GM18507 (cell line): ENCODE measurements at places on chromosomes 3 and 15.

DNA sequence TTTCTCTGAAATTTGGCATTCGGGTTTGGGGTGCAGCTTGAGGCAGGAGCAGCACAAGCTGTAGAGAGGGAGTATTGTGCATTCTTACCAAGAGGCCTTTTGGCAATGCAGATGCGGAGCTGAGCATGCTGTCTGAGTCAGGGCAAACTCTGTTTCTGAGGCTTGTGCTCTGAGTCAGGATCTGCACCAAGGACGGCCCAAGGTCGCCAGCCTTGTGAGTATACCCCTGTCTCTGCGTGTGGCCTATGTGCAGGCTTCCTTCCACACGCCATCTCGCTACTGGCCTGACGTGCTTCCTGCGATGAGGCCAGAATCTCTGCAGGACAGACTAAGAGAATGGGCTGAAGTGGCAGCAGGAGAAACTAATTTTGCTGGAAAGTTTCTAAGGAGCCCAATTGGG is 83.8 kb upstream of the ROPN1 start:
- no peak for DNase-seq

GRCh38 chr3:137020315-137020714 is 62.5 kb downstream of the IL20RB start:
- DNase-seq: no peak

DNA sequence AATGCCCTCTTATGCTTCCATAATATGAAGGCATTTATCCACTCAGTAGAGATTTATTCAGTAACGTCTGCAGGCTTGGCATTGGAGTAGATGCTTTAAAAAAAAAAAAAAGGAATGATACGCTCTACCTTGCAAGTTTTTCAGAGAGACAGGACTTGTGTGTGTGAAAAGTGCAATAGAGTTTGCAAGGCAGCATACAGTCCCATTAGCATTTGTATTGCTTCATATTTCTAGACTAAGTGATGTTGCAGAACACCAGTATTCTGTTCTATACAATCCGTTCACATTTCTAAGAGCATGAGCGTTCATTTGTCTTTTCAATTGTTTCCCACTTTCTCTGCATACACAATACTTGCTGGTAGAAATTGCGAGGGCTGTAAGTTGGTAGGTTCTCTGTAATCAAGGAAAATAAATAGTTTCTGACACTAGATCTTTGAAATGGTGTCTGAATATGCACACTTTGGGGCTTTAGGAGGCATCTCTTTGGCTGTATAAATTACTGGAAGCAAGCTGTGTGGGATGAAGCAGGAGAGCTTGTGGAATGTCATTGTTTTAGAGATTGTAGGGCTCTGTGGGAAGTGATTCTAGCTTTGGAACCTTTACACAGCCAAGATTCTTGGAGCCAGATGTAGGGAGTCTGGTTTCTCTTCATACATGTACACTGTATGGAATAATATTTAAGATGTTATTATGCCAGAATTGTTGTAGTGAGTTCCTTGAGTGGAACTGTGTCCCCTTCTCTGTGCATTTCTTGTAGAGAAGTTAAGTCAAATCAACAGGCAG is 262.7 kb downstream of the FEZF2 start:
- no peak for DNase-seq

DNA sequence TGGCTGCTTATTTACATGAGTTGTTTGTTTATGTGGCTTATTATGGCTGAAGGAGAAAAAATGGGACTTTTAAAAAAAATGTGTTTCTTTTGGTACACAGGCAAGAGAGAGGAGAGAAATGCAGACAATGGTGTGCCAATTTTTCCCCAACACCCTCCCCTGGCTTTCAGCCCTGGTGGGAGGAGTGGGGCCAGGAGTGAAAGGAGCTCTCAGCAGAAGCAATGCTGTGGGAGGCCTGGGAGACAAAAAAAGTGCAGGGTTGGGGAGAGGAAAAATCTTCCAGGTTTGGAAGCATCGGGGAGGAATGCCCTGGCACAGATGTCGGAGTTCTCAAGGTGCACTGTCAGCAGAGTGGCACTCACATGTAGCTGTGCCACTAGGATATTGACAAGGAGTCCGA is 117.7 kb upstream of the FOXB1 start:
- no peak for DNase-seq

GRCh38 chr3:182104881-182105280 is 393.2 kb downstream of the SOX2 start:
- no peak for DNase-seq

DNA sequence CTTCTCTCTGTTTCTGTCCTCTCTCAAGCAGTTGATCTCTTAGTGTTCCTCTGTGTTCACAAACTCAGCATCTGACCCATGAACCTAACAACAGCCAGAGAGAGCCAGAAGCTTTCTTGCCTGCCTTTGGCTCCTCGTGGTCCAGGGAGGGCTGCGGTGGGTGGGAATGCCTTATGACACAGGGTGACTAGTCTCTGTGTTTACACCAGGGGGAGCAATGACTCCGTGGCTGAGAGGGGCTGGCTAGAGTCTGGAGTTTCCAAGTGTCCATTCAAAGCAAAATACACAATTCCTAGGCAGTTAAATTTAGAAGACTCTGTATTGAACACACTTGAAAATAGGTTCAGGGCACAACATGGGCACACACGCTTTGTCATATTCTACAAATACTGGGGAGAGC is 370.0 kb upstream of the FRG2C start:
- DNase-seq: no peak

DNA sequence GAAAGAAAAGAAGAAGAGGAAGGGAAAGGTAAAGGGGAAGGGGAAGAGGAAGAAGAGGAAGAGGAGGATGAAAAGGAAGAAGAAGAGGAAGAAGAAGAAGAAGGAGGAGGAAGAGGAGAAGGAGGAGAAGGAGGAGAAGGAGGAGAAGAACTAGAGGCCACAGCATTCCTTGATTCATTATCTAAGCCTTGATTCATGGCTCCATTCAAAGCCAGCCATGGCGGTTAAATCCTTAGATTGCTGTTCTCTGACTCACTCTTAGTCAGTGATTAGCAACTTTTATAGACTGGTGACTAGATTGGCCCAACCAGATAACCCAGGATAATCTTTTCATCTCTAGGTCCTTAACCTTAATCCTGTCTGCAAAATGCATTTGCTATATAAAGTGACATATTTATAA is 47.6 kb downstream of the OSTN start:
- DNase-seq: no peak

- DNase-seq: no peak
Measured at GRCh38 chr3:75180235-75180944, 483.7 kb upstream of the FRG2C start.

DNA sequence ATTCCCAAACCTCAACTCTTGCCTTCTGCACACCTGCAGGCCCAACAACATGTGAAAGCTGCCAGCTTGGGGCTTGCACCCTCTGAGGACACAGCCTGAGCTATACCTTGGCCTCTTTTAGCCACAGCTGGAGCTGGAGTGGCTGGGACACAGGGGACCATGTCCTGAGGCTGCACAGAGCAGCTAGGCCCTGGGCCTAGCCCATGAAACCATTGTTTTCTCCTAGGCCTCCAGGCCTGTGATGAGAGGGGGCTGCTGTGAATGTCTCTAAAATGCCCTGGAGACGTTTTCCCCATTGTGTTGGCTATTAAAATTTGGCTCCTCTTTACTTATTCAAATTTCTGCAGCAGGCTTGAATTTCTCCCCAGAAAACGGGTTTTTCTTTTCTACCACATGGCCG is 7.2 kb downstream of the ZKSCAN7 start:
- no peak for DNase-seq
